Thoracic aorta (tissue), 2 donors: ENCODE measurements at places on chromosomes 4 and X.

DNA sequence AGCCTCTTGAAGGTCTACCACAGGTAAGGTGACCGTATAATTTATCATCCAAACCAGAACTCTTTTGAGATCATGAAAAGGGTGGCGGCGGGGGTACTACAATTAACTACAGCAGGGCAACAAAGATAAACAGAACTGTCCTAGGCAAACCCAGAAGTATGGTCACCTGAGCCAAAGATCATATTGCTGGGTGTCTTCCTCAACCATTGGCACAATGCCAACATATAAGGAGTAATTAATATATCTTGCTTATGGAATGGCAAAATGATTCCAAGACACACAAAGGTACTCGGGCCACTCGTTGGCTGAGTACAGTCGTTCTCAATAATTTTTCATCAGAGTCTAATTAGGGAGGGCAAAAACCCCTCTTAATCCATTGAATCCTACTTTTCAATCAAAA, 273.3 kb downstream of the QDPR start:
- DNase-seq, result no peak

GRCh38 chr4:74087481-74087880, 11.5 kb downstream of the CXCL2 start:
- DNase-seq, result no peak

DNA sequence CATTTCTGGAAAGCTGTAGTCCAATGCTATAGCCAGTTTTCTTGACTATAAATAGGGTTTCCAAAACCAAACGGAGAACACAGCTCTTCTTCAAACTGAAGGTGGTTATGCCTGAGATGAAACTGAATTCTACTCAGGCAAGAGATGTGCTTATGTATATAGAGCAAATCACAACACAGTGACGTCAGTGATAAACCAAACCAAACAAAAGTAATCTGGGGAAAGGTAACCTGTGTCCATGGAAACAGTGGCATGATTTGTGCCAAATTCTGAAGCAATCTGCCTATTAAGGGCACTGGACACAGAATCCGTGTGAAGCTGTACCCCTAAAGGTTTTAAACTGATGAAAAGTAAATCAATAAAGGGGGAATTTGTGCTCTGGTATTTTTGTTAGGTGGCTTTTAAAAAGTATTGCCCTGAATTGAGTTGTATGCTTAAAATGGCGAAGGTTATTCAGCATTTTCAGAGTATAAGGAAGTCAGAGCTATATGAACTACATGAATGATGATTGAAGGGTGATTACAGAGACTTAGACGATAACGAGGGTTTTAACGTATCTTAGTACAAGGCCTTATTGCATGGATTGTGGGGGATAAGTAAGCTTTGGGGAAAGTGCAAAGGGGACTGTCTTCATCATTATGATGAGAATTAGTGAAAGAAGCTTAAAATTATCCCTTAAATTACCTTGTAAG, 38.6 kb downstream of the NPY5R start:
- no peak for DNase-seq

- DNase-seq, result no peak
These were observed 342.3 kb downstream of the GRXCR1 start for GRCh38 chr4:43234626-43235415.

- no peak for DNase-seq
These were observed 32.2 kb downstream of the CFAP299 start for GRCh38 chr4:80367737-80368136.

DNA sequence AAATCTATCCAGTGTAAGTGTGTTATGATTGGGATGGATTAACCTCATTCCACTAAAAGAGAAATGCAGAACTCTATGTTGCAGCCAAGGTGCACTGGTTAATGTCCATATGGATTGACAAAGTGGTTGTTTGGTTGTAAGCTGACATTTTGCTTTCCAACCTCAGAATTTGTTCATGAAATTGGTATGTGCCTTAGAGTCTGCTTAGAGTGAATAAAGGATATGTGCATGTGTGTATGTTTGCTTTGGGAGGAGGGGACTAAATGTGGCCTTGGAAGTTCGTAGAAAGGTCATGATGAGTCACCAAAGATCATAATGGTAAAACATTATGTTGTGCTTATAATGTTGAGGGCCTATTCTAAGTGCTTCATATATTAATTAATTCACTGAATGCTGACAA, 44.1 kb upstream of the MBNL3 start:
- DNase-seq, result no peak

DNA sequence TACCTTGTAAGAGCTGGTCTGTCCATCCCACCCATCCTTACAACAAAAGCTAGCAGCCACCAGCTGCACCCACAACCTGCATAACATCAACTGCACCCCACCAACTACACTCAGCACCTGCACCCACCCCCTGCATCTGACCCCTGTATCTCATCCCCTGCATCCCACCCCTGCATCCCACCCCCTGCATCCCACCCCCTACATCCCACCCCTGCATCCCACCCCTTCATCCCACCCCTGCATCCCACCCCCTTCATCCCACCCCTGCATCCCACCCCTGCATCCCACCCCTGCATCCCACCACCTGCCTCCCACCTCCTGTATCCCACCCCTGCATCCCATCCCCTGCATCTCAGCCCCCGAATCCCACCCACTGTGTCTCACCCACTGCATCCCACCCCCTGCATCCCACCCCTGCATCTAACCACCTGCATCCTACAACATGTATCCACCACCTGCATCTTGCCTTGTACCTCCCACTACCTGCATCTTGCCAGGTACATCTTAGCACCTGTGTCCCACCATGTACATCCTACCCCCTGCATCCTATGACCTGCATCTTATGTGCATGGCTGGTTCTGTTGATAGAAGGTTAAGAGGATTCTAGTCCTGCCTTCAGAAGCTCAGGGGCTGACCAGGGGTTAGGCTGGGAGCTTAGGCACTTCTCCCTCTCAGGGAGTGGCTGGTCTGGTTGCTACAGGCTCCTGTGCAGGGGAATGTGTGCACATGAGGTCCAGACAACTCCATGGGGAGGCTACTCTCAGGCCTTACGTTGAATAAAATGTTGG, 9.4 kb downstream of the TMEM271 start:
- no peak for DNase-seq

- DNase-seq, result no peak
These were observed 84.1 kb upstream of the NEIL3 start for GRCh38 chr4:177225605-177226004.

DNA sequence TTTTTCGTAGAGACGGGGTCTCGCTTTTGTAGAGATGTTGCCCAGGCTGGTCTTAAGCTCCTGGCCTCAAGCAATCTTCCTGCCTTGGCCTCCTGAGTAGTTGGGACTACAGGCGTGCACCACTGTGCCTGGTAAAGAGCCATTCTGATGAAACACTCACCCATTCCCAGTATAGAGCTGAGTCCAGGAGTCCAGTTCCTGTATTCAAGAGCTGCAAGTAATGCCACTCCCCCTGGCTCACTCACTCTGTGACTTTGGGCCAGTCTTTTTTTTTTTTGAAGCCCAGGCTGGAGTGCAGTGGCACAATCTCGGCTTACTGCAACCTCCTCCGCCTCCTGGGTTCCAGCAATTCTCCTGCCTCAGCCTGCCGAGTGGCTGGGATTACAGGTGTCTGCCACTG, 3.5 kb downstream of the CCDC22 start:
- DNase-seq, result no peak

- DNase-seq, result peak; percentile 4
These were observed 1.3 kb upstream of the CITED1 start for GRCh38 chrX:72306851-72307645.

GRCh38 chr4:183907871-183908683, 3.0 kb downstream of the STOX2 start:
- no peak for DNase-seq

GRCh38 chr4:167290678-167291077, 56.4 kb upstream of the SPOCK3 start:
- DNase-seq, result no peak

DNA sequence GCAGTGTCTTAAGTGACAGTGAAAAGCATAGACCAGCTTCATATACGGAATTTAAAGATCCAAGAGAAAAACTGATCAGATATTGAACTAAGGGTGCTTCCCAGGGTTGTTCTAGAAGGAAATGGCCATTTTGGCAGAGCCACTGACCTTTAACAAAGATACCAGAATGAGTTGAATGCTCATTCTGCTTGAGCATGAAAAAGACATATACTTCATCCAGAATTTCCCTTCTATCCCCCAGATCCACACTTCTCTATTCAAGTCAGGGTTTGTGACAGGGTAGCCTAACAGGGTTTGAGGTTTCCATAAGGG, 45.6 kb upstream of the FAM9C start:
- no peak for DNase-seq

- DNase-seq, result no peak
These were observed 32.5 kb downstream of the SORBS2 start for GRCh38 chr4:185779517-185779916.

DNA sequence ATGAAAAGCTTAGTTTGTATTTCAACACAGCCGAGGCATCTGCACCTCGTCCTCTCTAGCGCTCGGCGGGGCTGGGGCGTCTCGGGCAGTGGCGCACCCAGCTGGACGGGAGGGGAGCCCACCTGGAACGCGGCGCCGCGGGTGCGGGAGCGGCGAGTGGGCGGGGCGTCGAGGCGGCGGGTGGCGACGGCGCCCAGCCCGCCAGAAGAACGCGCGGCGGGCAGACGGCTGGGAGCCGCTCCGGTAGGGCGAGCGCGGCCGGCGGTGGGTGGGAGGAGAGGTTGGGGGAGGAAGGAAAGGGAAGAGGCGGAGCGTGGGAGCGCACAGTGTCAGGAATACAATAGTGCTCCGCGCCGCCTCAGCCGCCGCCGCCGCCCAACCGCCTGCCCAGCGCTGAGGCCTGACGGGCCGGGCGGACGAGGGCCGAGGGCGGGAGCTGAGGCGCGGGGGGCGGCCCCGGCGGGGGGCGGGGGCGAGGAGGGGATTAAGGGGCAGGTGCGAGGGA, at the start of gene JADE3:
JADE3 (plus strand) TSS at position 324 of the 505 bp plus-strand sequence. CDS start 72,474 bp downstream, outside the sequence.
- peak; percentile 11 for DNase-seq

DNA sequence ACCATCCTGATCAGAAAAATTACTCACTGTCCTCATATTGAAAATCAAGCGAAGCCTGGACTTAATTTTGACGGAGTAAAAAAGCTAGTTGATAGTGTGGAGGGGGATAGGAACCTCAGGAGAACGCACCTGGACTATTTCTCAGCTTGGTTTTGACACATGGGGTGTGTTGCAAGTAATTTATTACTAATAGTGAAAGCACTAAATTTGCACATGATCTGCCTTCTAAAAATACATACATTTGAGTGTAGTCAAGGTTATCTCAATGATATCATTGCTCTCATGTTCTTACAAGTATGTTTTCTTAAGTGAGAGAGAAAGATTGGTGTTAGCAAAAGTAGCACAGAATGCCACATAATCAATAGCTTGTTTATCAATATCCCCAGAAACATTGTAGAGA, 29.5 kb downstream of the LRIT3 start:
- DNase-seq, result no peak

DNA sequence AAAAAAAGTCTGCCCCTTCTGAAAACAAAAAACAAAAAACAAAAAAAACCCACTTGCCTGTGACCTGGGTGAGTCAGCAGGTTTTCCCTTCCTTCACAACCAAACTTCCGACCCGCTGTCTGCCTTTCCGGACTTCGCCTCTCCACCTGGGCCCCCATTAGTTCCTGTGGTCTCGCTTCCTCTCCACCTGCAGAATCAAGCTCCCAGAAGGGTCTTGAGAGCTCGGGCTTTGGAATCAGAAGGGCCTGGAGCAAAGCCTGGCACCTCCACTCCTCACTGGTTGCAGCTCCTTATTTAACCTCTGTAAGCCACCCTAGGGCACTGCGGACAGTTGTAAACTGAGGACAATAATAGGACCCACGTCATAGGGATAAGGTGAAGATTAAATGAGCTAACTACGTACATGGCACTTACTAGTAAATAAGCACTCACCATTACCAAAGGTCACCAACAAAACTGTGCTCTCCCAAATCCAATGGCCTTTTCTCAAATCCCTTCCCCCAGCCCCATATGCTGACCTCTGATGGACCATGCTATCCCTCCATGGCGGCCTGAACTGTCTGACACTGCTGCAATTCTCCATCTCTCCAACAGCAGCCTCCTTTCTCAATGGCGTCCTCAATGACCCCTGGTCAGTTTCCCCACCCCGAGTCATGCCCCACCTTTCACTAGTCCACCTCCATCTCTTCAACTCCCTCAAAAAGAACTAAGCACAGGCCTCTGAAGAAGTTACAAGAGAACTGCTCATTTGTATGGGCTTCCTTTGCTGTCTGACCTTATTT, 64.2 kb downstream of the IRF2 start:
- DNase-seq, result no peak

DNA sequence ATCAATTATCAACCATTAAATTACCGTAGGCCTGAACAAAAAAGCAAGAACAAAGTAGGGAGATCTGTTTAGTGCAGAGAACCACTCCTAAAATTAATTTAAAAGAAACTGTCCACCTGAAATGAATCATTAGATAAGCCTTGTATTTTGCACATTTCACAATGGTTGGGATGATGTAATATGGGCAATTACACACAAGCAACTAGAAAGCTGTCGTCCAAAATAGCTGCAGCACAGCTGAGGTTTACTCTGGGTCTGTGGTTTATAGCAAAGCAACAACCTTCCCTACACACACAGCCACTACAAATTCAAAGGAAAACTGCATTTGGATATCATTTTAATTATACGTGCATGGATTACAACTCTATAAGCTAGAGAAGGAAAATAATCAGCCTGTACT, 28.5 kb downstream of the PCDH19 start:
- no peak for DNase-seq

DNA sequence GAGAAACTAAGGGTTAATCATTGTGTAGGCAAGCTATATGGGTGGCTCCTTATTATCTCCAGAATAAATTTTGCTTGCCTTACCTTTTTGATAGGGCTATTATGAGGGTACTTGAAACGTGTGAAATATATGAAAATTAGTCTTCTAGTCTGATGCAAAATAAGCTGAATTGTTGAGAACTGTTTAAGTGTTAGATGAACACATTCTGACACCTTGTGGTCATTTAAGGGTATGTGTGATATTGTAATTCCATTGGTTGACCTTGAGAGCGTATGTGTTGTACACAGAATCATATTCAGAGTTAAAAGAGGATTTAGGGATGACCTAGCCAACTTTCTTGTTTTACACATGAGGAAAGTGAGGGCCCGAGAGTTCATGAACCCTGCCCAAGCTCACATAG, 44.6 kb upstream of the LINC00632 start:
- no peak for DNase-seq

- DNase-seq, result no peak
These were observed 1.5 kb downstream of the LAP3 start for GRCh38 chr4:17578482-17578891.

GRCh38 chr4:94595880-94596483, 144.2 kb downstream of the PDLIM5 start:
- DNase-seq, result no peak

GRCh38 chr4:114976901-114977300, 136.5 kb downstream of the NDST4 start:
- no peak for DNase-seq

- DNase-seq, result peak; percentile 33
These were observed at the start of gene AREG for GRCh38 chr4:74444891-74445642. TSS of gene AREG (plus strand) at chr4:74445136. CDS start at chr4:74445346, 210 bp downstream.
